Umbilical cord (tissue), 2 donors: ENCODE measurements at places on chromosomes 13 and 19. TPM values are rescaled to one million over a fixed set of nuclear protein-coding genes. Genes with fewer than 3 reads are reported as not detected.

GRCh38 chr13:85590231-85590931 is 208.8 kb downstream of the SLITRK6 start:
- DNase-seq = no peak

DNA sequence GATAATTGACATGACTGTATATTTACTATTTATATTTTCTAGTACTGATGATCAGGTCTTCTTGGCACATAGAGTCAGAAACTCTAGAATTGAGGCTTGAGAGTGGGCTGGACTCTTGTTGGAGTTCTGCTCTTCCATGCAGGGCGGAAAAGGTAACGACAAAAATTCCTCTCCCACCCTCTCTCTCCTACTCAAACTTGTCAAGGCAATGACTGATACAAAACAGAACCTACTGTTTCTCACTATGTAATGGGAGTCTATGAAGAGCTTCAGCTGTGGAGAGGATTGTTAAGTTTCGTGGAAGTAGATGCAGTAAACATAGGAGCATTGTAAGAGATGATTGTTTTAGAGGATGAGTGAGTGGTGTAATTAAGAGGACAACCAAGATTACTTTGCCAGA is 8.8 kb downstream of the EDNRB start:
- DNase-seq = no peak

DNA sequence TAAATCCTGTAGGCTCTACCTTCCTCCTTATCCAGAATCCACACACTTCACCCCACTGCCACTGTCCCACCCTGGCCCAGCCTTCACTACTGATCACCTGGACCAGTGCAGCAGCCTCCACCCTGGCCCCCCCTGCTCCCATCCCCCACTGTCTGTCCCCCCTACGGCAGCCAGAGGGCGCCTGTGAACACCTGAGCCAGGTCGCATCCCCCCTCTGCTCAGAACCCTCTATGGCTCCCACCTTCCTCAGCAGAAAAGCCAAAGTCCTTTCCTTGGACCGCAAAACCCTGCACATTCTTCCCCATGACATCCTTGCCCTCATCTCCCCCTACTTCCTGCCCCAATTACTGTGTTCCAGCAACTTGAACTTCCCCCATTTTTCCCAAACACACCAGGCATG is 20.6 kb downstream of the ELAVL3 start:
- DNase-seq = no peak

DNA sequence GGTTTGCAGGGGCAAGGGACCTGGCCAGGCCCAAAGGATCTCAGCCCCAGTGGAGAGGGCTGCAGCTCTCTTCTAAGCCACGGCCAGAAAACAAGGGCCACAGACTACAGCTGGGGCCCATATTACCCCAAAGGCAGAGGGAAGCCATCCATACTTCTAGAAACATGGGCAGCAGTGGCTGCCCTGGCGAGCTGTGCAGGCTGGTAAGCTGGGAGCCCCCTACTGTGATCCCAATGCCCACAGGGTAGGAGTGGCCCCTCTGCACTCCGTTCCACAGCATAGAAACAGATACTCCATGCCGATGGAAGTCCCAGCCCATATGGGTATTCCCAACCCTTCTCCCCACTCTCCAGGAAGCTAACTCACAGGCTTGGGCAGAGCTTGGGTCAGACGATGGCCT is 25.1 kb downstream of the VSTM2B start:
- DNase-seq = no peak

GRCh38 chr13:100014621-100015020 is 33.0 kb downstream of the ZIC2 start:
- no peak for DNase-seq

GRCh38 chr19:7858109-7858770 is 15.9 kb downstream of the PRR36 start:
- no peak for DNase-seq

DNA sequence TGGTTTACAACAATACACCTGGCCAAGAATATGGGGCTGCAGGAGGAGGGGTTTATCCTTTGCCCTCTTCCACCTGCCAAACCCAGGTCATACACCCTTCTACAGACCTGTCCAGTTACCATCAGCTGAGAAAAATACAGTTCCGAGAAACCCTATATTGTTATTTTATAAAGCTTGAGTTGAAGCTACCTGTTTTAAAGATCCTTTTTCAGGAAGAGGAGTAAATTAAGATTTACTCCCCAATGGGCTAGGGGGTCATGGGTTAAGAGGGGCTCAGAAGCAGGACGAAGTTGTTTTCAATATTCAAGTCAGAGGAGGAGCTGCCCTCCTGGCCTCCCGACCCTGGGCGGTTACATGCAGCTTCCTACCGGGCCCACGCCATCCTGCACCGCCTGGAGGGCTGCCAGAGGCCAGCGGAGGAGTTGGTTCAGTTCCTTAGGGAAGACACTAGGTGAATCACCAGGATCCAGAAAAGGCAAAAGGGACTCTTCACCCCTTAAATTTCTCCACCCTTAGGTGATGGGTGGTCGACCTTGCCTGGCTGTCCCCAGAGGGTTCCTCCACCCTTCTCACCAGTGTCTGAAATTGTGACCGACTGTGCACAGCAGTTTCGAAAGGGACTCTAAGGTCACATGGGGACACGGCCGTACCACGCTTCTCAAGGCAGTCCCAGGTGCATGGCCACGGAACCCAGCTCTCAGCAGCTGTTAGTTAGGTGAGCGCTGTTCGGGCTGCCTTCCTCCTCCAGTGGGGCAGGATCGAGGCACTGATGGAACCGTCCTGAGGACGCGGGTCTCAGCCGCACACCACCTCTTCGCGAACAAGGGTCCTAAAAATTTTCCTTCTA is 1.2 kb downstream of the GJB2 start:
- no peak for DNase-seq

DNA sequence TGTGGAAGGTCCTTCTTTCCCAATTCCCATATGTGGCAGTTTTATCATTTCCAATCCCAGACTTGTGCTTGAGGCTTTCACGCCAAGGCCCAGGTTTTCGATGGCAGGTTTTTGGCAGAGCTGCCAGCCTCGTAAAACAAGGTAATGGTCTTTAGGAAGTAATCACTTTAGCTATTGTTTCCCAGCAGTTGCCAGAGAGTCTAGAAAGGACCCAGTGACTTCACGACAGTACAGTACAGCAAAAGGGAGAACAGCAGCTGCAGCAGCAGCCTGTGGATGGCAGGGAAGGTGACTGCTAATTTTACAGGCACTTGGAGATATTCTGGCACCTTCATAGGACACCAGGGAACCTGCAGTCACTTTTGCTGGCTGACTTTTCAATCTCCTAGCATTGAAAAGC is 291.6 kb upstream of the MAB21L1 start:
- DNase-seq = no peak

GRCh38 chr19:49837009-49837310 is 14.0 kb upstream of the PTOV1 start:
- DNase-seq = no peak

The ZNF723 gene
- 1.2 TPM for total RNA-seq

The OR7A5 gene
- total RNA-seq = 9.1 TPM

The CGB5 gene
- not detected for total RNA-seq

The ELAVL3 gene
- 1.2 TPM for total RNA-seq

The FAM216B gene
- total RNA-seq = 1.2 TPM

The TMEM238 gene
- total RNA-seq = 8.9 TPM

The COPE gene
- total RNA-seq = 77.0 TPM

The ATP4B gene
- total RNA-seq = not detected

The SIGLEC12 gene
- 5.3 TPM for total RNA-seq
